Activated T-cell treated with anti-CD3 and anti-CD28 coated beads, Interleukin-2, amount 50 U/mL, for 48 hours (primary cell): ENCODE measurements at places on chromosomes 11 and 22.

DNA sequence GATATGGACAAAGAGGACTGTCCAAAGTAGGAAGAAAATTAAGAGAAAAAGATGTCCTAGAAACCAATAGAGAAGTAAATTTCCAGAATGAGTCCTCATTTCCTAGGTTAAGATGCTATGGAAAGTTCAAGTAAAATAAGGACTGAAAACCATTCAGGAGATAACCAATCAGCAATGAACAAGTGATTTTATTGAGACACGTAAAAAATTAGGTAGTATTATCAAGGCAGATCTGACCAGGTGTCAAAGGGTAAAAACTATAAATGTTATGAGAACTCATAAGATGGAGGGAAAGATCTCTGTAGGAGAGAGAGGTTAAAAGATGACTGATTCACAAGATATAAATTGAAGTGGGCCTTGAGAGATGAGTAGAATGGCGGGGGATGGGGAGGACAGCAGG is 50.2 kb downstream of the SPATA19 start:
- no peak for DNase-seq

DNA sequence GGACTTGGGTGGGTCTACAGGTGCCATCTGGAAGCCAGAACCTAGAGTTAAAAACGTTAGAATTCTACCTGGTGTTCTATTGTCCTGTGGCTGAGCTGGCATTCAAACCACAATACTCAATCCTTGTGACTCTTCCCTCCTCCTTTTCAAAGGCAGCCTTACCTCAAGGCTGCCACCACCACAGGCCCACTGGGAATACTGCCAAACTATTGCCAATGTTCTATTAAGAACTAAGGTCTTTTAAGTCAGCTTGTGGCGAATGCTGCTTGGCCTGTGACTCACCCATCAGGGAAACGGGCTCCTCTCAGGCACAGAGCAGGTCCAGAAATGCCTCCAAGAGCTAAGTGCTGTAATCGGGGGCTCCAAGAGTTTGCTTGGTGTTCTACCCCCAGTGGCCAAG is 1008.4 kb downstream of the JRKL start:
- DNase-seq, result no peak

DNA sequence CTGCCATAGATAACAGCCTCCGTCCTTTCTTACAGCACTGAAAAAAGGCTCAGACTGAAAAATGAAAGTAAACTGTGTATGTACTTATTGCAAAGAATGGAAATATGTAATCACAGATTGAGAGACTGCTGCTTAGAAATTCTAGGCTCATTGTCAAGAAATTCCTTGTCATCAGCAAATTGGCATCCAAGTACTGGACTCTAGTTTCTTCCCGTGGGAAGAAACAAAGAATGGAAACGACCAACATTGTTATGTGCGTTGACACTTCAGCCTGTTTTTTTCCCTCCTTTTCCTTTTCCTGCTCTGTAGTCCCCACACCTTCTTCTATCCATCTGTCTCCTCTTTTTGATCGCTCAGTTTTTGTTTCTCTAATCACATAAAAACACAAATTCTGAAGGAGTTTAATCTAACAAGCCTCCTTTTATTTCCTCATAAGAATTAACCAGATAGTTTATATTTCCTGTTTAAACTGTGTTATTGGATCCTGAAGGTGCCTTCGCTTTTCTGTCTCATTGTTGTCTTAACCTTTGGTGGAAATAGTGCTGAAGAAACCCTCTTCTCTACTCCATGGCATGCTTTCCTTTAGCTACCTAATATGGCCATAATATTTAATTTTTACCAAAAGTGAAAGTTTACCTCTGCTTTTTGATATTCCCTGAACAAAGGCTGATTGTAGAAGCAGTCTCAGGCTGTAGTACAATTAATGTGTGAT is 20.0 kb upstream of the CASP12 start:
- no peak for DNase-seq

DNA sequence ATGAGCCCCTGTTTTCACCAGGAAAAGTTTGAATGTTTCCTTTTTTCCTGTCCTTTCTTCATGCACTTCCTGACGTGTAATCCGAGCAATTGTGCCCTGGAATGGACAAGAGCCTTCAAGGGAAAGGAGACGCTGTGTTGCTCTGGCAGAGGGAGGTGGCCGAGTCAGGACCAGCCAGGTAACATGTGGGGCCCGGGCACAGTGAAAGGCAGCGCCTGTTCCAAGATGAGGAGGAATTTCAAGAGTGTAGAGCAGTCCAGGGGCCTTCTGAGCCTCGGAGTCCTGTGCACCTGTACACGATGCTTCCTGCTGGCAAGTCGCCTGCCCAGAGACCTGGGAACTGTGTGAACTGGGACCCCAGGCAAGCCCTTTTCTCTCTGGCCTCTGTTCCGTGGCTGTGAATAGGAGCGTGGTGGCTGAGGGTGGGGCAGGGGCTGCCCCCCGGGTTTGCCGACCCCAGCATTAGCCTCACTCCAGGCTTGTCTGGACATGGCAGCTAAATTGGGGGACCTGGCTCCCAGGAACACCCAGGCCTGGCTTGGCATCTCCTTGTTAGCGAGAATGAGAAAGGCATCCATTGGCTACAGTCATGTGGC is 92.0 kb downstream of the MYEOV start:
- no peak for DNase-seq

DNA sequence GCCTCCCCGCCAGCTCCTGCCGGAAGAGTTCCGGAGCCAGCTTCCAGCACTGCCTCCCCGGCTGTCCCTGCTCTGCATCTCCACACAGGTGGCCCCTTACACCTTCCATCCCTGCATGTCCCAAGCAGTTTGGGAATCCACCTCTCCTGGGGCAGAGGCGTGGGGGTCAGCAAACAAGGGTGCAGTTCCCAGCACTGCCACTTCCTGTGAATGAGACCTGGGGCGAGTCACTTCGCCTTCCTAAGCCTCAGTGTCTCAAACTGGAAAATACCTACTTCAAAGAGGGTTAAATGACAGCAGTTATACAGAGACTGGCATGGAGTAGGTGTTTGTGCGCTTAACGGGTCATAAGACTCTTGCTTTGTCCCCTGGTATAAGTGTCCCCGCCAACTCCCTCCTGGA is 5.2 kb downstream of the CYTH4 start:
- DNase-seq, result no peak

GRCh38 chr22:45704648-45705047 is 33.0 kb downstream of the ATXN10 start:
- no peak for DNase-seq

DNA sequence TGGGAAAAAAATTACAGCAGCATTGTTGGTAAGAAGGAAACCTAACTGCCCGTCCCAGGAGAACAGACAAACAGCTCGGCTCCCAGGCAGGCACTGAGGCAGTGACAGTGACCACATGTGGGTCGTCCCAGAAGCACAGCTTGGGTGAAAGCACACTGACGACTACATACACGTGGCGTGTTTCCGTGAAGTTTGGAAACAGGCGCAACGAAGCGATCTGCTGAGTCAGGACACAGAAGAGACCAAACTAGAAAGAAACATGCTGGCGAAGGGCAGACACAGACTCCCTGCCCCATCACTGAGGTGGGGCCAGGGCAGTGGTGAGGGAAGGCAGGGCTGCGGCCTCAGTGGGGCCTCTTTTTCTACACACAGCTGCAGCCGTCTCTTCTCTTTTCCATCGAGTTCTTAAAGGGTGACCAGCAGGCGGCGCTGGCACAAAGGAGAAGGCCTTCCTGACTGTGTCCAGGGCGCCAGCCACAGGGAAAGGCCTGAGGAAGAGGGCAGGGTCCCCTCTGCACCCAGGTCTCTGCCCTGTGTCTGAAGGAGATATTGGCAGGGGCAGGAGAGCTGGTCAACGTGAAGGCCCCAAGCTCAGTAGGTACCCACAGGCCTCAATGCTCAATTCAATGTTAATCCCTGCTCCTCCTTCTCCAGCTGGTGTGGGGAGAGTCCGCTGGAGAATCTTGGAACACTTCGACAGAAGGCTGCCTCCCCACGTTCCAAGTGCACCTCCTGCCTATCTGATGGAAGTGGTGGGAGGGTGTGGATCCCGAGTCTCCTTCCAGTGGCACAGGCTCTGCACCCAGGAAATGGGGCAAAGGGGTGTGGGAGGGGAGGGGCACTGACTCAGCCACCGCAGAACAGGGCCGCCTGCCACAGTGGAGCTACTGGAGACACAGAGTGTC is 19.9 kb downstream of the CARS1 start:
- peak; percentile 67 for DNase-seq

DNA sequence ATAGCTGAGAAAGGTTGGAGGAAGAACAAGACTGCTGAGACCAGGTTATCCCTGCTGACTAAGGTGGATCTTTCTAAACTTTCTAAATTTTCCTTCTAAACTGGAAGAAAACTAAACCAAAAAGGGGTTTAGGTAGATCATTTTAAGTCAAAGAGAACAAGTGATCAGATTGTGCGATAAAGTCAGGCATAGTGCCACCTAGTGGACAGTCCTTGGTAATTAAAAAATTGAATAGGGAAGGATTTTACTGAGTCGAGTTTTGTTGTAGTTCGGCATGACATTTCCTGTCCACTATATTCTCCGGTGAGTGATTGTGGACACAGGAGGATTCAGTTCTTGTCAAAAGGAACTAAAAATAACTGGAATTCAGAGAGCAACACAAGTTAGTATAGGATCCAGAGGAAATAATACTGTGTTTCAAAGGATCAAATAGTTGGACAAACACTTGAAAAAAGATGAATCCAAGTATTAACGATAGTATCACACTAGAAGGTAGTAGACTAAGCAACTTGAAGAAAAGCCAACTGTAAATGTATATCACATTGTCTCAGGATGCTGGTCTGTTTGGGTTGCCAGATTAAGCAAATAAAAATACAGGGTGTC is 1236.4 kb downstream of the FAM181B start:
- no peak for DNase-seq

GRCh38 chr11:65017937-65018336 is 4.0 kb downstream of the ARL2 start:
- DNase-seq, result no peak

GRCh38 chr11:118933486-118933885 is 7.8 kb upstream of the BCL9L start:
- no peak for DNase-seq

GRCh38 chr11:121563900-121564822 is 111.4 kb upstream of the SORL1-AS1 start:
- no peak for DNase-seq

DNA sequence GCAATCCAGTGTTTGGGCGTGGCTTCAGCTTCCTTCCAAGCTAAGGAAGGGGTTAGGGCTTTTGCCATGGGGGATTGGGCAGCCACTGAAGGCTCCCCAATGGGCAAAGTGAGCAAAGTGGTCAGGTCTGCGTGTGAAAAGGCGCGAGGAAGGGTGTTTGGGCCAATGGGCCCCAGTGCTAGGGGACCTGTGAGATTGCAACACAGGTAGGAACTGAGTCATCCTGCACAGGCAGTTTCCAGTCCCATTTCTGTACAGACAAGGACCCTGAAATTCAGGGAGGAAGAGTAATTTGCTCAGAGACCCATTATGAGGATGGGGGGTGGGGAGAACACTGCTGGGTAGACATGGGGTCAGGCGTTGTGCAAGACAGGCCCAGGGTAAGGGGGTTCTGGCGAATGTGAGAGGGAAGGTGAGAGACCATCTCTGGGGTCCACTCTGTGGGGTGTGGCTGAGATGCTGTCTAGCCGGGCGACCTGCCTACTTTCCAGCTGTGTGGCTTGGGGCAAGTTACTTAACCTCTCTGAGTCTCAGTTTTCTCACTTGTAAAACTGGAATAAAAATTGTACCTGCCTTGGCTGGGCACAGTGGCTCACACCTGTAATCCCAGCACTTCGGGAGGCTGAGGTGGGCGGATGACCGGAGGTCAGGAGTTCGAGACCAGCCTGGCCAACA is 7.3 kb downstream of the CCDC88B start:
- no peak for DNase-seq

DNA sequence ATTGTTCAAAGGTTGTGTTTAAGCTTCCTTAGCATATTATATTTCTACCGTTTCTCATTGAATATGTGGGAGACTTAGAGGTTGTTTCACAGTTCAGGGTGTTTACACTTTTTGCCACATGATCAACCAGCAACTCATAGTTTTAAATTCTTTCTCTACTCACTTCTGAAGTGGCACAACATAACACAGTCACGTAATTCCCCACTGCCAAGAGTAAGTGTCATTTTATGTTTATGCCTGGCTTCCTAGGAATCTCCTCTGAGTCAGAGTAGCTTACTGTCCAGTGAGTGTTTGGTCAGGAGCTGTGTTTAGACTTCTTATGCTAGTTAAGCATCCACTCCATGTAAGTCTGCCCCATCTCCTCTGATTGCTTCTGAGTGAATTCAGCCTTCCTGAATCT is 520.8 kb upstream of the KIRREL3 start:
- DNase-seq, result no peak

DNA sequence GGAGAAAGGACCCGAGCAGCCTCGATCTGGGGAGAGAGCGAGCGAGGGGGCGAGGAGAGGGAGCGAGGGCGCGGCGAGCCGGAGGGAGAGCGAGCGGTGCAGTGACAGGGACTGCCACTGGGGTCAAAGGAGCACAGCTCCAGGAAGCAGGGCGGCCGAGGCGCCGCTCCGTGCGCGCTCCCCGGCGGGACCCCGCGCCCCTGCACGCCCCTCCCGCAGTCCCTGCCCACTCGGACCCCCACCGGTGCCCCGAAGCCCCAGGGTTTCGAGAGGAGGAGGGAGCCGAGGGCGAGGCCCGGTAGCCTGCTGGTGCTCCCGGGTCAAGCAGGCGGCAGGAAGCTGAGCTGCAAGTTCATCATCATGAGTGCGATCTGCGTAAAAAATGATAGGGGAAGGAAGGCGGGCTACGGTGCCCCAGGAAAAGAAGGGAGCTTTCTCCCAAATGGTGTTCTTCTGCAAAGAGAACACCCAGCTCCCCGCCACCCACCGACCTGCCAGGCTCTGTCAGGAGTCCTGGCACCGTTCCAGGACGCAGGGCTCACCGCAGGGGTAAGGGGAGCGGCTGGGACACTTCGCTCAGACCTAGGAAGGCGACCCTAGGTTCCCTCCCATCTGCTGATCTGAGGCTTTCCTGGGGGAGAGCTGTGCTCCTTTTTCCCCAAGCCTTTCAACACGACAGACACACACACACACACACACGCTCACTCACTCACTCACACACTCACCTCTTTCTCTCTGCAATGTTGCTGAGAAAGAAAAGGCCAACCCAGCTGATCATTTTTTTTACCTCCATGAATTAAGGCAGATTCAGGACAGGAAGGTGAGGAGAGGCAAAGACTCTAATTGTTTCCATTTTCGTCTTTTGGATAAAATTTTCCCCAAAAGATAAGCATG is at the start of gene MPPED2:
TSS of gene MPPED2 (minus strand) at position 103 of the 894 bp plus-strand sequence. CDS start 5,980 bp downstream, outside the sequence.
- peak; percentile 41 for DNase-seq

DNA sequence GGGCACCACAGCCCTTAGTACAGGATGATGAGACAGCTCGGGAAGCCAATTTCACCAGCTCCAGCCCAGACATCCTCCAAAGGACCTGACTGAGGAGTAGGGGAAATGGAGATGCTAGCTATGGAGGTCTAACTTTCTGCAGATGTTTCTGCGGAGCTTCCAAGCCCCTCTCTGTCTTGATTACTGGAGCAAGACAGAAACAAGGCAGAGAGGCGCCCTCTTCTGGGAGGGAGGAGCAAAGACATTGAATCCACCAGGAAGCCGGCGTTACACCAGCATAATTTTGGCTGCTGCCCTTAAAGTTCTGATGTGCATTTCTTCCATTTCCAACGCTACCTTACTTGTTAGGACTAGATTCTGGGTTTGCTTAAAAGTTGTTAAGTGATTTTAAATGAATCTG is 107.3 kb upstream of the HSD17B12 start:
- DNase-seq, result no peak
